NCI-H1417 treated with DMSO at 0.1 percent for 48 hours (cell line): ENCODE measurements at places on chromosomes 5 and 9.

DNA sequence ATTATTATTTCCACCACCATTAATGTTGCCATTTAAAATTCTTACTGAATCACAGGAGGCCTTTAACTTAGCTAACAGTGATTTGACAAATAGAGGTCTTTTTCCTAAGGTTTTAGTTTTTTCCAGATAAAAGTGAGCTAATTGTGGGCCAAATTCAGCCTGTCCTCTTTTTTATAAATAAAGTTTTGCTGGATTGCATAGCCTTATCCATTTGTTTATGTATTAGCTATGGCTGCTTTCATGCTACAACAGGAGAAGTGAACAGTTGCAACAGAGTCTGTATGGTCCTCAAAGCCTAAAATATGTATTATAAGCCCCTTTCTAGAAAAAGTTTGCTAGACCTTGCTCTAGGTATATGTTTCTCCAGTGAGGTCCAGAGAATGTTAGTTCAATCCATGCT, 172.4 kb downstream of the GDNF start:
- no peak for DNase-seq

- no peak for DNase-seq
These were observed 397.7 kb downstream of the TMEM38B start for GRCh38 chr9:106092083-106092482.

GRCh38 chr5:73221726-73222125, 48.7 kb downstream of the TMEM174 start:
- no peak for DNase-seq

GRCh38 chr9:126482361-126483044, 131.2 kb upstream of the LMX1B start:
- no peak for DNase-seq

DNA sequence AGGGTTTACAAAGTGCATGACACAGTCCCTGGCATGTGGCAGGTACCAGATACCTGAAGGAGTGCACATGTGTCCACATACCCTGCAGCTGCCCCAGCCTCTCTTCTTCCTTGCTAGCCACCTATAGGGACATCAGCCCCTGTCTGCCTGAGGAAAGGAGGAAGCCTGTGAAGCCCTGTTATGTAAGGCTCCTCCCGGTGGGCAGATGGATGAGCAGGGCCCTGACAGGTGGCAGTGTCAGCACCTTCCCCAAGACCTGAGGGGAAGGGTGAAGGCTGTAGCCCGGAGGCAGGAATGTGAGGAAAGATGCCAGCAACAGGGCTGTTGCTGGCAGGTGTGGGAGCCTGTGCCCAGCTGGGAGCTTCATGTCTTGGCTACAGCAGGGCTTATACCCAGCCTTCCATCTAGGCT, 21.7 kb downstream of the TCF7 start:
- DNase-seq, result no peak

- DNase-seq, result no peak
These were observed 190.0 kb downstream of the MED10 start for GRCh38 chr5:6188344-6188743.

GRCh38 chr5:159508344-159508743, 178.1 kb upstream of the IL12B start:
- DNase-seq, result no peak

GRCh38 chr9:88433583-88434255, 45.5 kb downstream of the SPIN1 start:
- DNase-seq, result no peak

- no peak for DNase-seq
These were observed 30.4 kb downstream of the STC2 start for GRCh38 chr5:173297813-173298212.

- no peak for DNase-seq
These were observed 54.3 kb downstream of the TLE1 start for GRCh38 chr9:81634915-81635516.

DNA sequence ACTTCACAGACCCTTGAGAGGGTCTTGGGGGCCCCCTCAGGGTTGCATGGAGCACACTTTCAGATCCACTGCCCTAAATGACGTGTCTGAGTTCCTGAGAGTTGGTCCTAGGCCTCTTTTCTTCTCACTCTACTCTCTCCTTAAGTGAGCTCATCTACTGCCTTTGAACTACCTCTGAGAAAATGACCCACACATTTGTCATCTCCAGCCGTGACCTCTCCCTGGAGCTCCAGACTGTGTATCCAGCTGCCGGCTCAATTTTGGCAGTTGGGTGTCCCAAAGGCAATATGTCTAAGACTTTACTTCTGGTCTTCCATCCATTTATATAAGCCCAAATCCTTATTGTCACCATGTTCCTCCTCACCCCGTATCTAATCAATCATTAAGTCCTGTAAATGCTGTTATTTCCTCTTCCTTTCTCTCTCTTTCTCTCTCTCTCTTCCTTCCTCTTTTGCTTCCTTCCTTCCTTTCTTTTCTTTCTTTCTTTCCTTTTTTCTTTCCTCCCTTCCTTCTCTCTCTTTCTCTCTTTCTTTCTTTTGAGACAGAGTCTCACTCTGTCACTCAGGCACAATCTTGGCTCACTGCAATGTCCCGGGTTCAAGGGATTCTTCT, 51.2 kb upstream of the HSPA9 start:
- no peak for DNase-seq

GRCh38 chr5:103456476-103456875, 106.1 kb downstream of the NUDT12 start:
- DNase-seq, result no peak

- no peak for DNase-seq
These were observed 18.2 kb downstream of the GFPT2 start for GRCh38 chr5:180334751-180335613.
